HepG2 (cell line): ENCODE measurements at places on chromosomes 3 and 15.
A peak's percentile ranks its signal among the peaks of the same experiment; 100 is the strongest.

DNA sequence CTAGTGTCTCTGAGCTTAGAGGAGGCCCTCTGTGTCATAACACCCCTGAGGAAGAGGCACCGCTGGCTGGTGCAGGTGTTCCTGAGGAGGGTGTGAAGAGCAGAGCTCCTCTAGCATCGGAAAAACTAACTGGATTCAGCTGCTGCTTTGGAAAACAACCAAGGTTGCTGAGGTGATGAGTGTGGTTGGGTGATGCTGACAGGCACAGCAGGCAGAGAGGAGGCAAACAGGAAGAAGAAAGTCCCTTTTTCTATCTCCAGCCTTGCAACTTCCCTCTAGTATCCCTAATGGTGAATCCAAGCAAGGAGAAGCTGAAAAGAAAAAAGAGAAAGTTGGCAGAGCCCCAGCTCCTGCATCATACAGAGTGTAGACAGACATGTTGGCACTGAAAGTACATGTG, 3.8 kb upstream of the OR4F15 start:
- DNase-seq: no peak

GRCh38 chr15:35376707-35377106, 169.3 kb downstream of the DPH6 start:
- DNase-seq: no peak

DNA sequence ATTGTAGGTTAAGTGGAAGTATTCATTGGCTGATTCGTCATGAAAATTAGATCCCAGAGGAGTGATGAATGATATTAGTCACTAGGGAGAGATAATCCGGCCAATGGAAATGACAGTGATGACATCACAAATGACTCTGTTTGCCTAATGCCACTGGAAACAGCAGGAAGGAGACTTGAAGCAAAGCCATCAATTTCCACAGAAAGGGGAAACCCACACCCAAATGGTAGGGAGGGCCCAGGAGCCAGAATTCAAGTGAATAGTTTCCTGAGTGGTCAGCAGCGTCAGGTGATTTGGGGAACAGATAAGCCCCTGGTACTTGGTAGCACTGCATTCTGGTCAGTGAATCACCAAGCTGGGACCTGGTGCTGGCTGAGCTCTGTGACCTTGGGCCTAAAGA, 3.3 kb upstream of the ADAMTS9 start:
- DNase-seq: no peak

DNA sequence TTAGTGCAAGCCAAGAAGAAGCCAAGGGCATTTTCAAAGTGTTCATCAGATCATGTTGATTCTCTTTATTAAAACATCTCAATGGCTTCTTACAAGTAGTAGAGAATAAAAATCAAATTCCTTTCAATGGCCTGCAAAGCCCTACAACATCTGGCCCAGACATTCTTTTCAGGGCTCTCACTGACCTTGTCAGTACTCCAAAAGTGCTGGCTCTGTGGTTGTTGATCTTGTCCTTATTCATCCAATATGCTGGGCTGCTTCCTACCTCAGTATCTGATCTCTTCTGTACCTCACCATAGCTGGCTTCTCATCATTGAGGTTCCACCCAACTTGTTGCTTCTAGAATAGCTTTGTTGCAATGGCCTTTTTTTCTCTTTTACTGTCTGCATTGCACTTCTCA, 74.0 kb upstream of the SAMMSON start:
- DNase-seq: no peak

DNA sequence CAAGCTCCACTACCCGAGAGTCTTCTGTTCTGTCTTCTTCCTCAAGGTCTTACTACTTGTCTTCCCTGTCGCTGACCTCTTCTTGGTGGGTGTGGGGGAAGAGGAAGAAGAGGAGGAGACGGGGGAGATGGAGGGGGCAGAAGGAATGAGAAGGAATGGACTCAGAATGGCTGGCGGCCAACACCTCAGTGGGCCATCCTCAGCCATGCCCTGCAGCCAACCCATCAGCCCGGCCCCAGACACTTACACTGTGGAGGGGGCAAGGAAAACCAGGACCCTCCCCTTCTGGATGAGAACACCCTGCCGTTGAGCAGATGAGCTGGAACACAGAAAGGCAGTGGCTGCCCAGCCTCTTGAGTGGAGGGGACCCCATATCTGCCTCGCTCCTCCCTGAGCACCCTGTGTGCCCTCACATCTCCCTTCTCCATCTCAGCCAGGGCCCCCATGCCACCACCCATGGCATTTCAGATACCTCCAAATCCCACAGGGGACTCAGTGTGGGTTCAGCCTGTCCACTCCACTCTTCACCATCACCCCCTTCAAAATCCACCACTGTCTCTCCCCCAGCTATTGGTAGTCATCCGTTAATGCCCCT, 45.5 kb upstream of the PRR23E start:
- no peak for DNase-seq

GRCh38 chr15:76099388-76099787, 39.6 kb downstream of the TMEM266 start:
- DNase-seq: no peak

DNA sequence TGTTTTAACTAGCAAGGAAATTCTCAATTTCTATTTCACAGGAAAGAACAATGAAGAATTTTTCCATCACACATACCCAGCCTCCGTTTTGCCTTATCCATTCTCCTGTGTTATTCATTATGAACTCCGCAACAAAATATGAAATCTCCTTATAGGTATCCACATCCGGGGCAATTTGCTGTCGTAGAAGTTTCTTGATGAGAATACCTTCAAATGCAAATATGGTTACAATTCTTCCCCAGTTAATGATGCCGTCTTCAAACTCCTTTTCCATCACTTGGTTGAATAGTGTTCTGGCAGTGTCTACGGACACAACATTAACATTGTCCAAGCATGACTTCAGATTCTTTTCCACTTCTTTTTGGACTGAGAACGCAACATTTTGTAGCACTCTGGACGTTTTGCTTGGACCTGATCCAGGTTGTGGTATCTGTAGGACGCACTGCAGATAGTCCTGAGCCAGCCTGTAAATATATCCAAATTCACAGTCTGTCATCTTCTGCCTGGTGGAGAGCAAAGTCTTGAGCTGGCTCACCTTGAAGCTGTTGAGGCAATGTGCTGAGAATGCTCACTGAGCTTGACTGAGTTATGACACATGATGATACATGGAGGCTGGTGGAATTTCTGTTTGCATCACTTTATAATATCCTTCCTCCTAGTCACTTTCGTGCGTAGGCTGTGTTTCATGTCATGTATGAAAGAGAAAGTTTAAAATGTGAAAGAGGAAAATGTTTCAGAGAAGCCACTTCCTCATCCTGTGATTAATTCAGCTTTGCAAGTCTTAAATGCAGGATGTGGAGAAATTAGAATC, at the start of gene BCL2A1:
Gene BCL2A1, minus strand, starts transcription at position 573 of the 811 bp plus-strand sequence. Its CDS starts 77 bp downstream, at position 496.
- DNase-seq: no peak

- DNase-seq: peak; percentile 43
These were observed 63.8 kb upstream of the ACP3 start for GRCh38 chr3:132253262-132253878.

DNA sequence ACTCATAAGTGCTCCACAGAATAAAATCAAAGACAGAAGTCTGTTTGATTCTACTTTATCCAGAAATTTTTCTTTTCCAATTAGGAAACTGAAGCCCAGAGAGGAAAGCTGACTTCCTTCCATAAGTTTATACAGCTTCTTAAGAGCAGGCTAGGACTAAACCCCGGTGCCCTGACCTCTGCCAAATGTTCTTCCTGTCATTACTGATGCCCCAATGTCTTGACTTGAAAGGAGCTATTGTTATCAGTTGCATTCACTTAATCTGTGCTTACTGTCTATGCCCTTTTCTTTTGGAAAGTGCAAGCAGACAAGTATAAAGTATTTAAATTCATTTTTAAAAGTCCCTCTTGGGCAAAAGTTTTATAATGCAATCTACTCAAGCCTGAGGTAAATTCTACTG, 18.1 kb downstream of the CD200 start:
- no peak for DNase-seq

DNA sequence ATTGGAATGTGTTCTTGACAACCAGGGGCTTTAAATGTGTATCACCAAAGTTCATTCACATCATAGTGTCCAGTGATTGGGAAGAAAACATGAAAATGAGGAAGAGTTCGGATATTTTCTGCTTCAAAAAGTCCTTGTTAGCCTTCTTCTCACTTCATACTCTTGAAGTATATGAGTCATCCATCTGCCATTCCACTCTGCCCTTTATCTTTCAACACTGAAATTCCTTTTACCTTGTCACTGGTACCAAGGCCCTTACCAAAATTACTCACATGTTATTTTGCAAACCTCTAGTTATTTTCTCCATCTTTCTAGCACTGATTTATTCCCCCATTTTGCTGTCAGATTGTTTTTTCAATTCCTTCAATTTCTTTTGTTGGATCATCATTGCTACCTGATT, 32.5 kb downstream of the OR5H15 start:
- no peak for DNase-seq

DNA sequence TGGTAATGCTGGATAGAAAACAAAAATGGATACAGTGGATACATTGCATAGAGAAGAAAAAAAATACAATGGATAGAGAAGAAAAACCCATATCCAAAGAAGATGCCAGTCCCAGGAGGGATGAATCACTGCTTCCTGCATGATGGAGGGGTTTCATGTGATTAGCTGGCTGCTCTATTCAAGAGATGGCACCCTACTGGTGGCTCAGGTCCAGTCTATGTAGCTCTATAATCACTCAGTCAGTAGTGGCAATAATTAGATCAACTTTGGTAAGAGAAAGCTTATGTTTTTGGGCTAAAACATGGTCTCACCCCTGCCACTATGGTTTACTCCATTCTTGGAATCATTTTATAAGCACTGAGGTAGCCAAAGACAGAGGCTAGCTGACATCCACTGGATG, 33.7 kb upstream of the NOX5 start:
- DNase-seq: no peak

DNA sequence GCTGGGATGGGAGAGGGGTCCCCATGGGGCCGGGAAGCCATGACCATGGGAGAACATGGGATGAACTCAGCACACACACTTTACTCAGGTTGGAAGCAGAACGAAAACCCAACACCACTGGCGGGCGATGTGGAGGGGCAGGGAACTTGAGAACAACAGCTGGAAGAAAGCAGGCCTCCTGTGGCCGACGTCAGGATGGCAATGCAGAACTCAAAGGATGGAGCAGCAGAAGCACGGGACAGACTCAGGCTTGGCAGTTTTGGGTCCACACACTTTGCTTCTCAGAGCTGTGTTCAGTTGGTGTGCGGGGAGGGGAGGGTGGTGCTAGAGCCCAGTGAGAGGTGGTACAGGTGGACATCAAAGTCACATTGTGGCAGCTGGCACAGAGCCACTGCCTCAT, 80.7 kb downstream of the SEC22A start:
- no peak for DNase-seq
